ENCODE measurements at places on chromosomes 3 and 15.

DNA sequence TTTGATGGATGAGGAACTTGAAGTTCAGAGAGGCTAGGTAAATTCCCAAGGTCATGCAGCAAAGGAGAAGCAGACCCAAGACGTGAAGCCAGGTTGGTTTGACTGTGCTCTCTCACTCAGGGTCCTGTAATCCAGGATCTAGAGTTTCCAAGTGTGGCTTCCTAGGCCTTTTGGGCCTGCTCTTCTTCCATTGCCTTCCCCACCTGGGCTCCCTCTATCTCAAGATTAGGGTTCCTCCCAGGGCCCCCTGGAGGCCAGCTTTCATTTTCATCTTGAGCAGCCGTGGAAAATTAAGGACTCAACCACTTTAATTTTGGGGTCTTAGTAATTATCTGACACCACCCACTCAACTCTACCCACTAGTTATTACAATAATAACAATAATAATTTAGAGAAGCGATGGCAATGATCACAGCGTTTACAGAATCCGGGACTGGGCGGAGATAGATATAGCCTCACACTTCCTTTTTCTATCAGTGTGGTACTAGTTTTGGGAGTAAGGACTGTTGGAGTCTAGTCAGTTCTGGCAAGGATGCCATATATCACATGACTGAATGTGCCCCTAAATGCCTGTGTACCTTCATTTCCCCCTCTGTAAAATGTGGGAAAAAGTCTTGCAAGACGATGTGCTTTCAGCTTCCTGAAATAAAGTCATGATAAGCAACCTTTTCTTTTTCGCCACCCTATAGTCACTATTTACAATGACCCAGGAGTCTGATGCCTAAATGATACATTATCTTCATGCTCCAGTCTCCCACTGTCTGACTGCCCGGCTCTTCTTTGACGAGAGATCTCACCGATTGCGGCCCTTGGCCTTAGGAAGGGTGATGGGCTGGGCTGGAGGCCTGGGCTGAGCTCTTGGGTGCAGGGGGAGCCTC lies 30.2 kb upstream of the MAGEF1 start:
- no peak for DNase-seq

DNA sequence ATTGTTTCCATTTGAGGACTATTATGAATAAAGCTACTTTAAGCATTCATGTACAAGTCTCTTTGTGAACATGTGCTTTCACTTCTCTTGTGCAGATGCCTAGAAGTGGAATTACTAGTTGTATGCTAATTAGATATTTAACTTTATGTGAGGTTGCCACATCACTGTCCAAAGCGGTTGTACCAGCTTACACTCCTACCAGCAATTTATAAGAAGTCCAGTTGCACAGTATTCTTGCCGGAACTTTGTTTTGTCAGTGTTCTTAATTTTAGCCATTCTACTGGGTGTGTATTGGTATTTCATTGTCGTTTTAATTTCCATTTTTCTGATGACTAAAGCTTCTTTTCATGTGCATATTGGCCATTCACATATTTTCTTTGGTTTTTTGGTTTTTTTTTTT lies 29.1 kb downstream of the SEMA3G start:
- peak; percentile 71 for DNase-seq

GRCh38 chr15:41943543-41944312 lies 28.6 kb downstream of the EHD4 start:
- DNase-seq = no peak

- DNase-seq = peak; percentile 32
These were observed 82.5 kb downstream of the TOP2B start for GRCh38 chr3:25582242-25582641.

GRCh38 chr15:78216276-78217104 lies 17.9 kb downstream of the ACSBG1 start:
- no peak for DNase-seq

GRCh38 chr15:25776071-25776746 lies 86.9 kb downstream of the ATP10A start:
- DNase-seq = no peak

GRCh38 chr15:90060797-90061196 lies 41.5 kb downstream of the IDH2 start:
- no peak for DNase-seq

- DNase-seq = peak; percentile 13
These were observed 323.9 kb upstream of the IGF1R start for GRCh38 chr15:98324341-98324970.

DNA sequence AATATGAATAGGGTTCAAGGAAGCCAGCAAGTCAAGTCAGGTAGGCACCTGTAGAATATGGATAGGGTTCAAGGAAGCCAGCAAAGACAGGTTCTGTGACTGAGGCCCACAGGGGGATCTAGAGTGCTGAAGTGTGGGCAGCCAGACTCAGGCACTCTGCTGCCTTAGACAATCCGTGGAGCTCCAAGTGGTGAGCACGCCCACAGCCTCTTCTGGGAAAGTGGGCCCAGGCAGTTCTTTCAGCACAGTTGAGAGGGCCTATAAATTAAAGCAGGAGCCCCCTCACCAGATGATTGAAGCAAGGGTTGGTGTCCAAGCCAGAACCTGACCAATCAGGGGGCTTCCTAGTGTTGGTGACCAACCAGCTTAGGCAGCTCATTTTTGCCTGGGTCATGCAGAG lies 51.0 kb downstream of the ANP32A start:
- DNase-seq = no peak

DNA sequence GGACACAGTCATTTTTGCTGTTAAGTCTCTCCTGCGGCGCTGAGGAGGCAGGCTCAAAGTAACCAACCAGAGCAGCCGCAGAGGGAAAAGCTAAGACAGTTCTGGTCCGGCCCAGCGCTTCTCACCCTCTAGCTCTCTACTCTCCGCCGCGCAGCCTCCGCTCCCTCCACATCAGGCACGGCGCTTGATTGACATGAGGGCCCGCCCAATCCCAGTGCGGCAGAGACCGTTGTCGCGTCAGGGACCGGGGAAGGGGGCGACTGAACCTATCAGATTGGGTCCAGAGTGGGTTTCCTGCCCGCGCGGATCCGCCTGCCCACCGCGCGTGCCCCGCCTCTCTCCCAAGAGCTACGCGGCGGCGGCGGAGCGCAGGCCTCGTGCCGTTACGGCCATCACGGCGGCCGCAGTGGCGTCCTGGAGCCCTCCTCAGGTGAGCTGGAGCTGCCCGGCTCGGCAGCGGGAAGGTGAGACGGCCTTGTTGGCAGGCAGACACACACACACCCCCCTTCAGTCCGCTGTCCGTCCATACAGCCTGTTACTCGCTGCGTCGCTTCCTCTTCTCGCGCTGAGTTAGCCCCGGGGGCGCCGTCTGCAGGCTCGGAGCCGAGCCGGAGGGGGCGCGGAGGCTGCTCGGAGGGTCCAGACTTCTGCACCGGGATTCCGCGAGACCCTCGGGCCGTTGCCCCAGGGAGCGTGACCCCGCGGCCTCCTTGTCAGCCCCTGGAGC lies at the start of gene NCK1:
NCK1 (plus strand) TSS at position 319 of the 727 bp plus-strand sequence. CDS start 65,794 bp downstream, outside the sequence.
- DNase-seq = peak; percentile 96

DNA sequence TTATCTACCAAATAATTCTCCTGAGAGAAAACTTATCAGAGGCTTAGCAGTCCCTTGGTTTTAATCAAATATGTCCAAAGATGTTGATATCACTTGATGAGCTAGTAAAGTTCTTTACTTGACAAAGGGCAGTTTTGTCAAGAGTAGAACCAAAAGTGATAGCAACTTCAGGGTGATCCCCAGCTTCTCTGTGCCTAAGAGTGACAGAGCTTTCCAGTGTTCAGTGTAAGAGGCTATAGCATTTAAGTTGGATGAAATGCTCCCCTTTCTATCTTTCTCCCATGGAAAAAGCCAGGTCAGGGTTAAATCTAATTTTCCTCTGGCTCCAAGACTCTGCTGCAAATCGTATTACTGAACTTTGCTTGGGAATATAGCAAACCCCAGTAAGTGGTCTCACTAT lies 120.8 kb downstream of the UNC13C start:
- no peak for DNase-seq

- DNase-seq = no peak
These were observed 18.3 kb upstream of the SETMAR start for GRCh38 chr3:4284865-4285264.

DNA sequence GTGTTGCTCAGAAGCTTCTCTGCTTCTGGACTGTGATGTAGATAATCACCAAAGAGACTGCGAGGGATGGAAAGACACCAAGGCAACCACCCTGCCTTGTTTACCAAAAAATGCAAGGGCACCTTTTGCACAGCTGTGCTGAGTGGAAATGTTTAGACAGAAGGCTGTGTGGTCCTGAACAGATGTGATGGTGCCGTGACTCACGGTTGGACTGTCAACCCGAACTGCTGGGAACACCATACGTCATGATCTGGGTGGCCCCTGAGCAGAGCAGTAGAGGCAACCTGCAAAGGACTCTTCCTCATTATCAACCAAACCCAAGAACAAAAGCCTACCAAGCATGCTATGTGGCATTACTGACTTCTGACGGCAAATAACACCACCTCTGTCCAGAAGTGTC lies 61.3 kb upstream of the LPP start:
- no peak for DNase-seq

DNA sequence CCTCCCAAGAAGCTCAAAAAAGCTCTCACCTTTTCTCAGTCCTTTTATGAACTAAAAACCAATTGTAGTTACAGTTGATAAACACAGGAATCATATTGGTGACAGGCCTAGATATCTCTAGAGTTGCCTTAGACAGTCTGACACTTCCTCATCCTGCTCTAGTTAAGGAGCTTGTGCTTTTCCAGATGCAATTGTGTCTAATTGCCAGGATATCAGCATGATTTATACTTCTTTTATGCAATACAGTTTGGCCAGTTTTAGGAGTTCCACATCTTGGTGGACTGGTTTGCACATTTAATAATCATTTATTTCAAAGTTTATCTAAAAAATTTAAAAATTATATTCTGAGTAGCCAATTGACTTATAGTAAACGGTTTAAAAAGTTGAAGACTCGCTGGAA lies 95.7 kb downstream of the DUT start:
- DNase-seq = no peak

DNA sequence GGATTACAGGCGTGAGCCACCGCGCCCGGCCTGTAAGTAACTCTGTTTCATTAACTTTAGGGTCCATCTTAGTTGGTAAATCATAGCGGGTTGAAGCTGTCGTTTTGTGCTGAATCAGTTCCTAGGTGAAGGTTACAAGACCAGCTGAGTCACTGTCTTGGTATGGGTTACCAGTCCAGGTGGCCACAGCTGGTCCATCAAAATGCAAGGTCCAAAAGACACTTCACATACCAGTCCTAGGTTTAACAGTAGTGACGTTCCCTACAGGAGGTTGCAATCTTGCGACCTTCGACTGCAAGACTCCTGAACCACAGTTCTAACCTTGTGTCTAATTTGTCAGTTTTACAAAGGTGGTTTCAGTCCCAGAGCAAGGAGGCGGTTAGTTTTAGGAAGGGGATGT lies 160.1 kb upstream of the ATP10A start:
- DNase-seq = no peak

GRCh38 chr3:27713435-27714145 lies 8.5 kb downstream of the EOMES start:
- no peak for DNase-seq

GRCh38 chr3:46868287-46868686 lies 5.0 kb upstream of the MYL3 start:
- DNase-seq = no peak

DNA sequence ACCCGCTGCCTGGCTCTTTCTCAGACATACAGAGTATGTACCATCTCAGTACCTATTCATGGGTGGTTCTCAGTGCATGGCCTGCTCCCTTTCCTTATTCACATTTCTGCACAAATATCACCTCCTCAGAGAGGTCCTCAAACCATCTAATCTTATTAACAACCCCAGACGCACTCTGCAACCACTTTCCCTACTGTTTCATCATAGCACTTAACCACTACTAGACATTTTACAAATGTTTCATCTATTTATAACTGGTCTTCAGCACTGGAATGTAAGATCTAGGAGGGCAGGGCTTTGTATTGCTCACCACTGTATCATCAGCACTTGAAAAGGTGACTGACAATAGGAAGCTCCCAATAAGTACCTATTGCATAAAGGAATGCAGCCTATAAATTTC lies 45.1 kb downstream of the TNIK start:
- no peak for DNase-seq

GRCh38 chr3:191901741-191902140 lies 440.8 kb downstream of the PYDC2 start:
- DNase-seq = no peak

DNA sequence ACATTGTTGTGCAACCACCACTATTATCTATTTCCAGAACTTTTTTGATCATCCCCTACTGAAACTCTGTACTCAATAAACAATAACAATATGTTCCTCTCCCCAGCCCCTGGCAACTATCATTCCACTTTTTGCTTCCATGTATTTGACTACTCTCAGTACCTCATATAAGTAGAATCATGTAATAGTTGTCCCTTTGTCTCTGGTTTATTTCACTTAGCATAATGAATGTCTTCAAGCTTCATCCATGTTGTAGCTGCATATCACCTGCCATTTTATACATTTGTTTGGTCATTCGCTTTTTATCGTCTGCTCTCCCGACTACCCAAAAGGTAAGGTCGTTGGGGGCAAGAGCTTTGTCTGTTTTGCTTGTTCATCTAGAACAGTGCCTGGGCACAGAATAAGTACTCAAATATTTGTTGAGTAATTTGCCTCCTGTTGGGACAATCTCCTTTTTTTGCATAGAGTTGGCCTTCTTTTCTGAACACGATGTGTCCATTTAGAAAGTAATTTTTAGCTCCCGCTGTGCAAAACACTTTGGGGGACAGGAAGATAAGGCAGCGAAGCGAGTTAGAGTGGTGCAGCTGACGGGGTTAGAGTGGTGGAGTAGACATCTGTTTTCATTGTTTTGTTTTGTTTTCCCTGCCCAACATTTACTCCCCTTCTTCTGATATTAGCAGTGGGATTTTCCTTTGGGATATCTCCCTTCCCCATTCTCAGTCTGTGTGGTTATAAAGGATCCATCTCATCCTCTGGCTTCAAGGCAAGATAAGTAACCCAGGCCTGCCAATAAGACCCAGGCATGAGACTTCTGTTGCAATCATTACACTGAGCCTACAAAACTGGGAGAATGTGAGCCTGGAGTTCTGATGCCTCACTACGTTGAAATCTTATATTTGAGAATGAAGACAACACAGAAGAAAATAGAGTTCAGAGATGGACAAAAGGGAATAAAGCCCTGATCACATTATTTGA lies 83.4 kb upstream of the RNU6-1 start:
- no peak for DNase-seq

- DNase-seq = no peak
These were observed 59.5 kb upstream of the DCLK3 start for GRCh38 chr3:36823806-36824205.

GRCh38 chr3:7112523-7113056 lies 251.7 kb downstream of the GRM7 start:
- DNase-seq = no peak

DNA sequence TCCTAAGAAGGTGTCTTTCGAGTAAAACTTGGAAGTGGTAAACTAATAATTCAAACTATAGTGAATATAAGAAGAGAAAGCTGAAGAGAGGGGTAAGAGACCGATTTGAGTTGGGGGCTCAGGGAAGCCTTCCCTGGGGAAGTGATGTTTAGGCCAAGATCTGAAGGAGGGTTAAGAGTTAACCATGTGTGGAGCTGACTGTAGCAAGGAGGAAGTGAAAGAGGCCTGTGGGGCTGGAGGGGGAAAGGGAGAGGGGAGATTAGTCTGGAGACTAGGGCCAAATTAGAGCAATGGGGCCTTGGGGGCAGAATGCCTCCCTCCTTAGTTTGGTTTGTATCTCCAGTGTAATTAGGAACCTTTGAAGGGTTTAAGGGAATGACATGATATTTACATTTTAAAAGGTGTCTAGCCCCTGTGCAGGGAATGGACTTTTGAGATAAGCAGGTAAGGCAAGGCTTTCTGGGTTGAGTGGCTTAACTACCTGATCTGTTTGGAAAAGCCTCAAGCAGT lies 2.2 kb downstream of the ZNF592 start:
- peak; percentile 88 for DNase-seq

All from MV-4-11 (cell line).